ENCODE measurements at places on chromosomes 16 and 17. TPM values are rescaled to one million over a fixed set of nuclear protein-coding genes. Genes with fewer than 3 reads are reported as not detected.

Gene ZNF205
- total RNA-seq = 14.8 TPM

Gene NLE1
- 10.7 TPM for total RNA-seq

DNA sequence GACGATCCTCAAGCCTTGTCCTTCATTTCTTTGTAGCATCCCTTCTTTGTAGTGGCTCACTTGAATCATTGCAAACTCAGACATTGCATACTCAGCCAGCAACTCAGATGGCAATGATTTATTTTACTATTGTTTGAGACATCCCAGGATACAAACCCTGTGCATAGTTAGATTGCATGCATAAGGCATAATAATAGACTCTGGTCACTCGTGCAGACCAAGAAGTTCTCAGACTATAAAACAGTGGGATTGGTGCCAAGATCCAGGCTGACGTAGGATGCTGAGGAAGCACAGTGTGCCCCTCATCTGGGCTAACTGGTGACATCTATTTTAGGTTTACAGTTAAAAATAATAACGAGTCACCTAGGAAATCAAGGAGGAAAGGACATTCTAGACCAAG lies 142.3 kb downstream of the PMP22 start:
- no peaks in the 10 kb centered on the region for H3K27me3 ChIP-seq
- no peak for DNase-seq
- H3K36me3 ChIP-seq = no peaks in the 10 kb centered on the region
- H3K4me1 ChIP-seq = peaks cover 27% of the 10 kb centered on the region
- no peak overlapping the region for H3K4me3 ChIP-seq

Gene ZDHHC1
- total RNA-seq = 15.4 TPM

DNA sequence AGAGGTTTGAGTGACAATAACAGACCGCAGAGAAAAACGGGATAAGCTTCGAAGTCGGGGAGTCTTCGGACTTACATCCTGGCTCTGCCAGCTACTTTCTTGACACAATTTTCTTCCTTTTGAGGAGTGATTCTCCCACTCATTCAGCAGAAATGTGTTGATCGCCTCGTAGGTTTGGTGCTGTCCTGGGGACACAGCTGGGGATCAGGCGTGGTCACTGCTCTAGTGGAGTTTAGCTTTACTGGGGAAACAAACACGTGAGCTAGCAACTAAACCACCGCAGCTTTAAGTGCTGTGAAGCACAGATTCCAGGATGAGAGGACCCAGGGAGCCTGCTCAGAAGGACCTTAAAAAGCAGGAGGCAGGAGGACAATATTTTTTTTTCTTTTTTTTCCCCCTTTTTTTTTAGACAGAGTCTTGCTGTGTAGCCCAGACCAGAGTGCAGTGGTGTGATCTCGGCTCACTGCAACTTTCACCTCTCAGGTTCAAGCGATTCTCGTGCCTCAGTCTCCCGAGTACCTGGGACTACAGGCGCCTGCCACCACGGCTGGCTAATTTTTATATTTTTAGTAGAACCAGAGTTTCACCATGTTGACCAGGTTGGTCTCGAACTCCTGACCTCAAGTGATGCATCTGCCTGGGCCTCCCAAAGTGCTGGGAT lies 858 bp downstream of the NUBP1 start:
- H3K4me3 ChIP-seq = peak overlapping the region; percentile 84
- peaks cover 5% of the 10 kb centered on the region for H3K36me3 ChIP-seq
- H3K27ac ChIP-seq = peak overlapping the region; percentile 100
- H3K27me3 ChIP-seq = no peaks in the 10 kb centered on the region
- DNase-seq = no peak

DNA sequence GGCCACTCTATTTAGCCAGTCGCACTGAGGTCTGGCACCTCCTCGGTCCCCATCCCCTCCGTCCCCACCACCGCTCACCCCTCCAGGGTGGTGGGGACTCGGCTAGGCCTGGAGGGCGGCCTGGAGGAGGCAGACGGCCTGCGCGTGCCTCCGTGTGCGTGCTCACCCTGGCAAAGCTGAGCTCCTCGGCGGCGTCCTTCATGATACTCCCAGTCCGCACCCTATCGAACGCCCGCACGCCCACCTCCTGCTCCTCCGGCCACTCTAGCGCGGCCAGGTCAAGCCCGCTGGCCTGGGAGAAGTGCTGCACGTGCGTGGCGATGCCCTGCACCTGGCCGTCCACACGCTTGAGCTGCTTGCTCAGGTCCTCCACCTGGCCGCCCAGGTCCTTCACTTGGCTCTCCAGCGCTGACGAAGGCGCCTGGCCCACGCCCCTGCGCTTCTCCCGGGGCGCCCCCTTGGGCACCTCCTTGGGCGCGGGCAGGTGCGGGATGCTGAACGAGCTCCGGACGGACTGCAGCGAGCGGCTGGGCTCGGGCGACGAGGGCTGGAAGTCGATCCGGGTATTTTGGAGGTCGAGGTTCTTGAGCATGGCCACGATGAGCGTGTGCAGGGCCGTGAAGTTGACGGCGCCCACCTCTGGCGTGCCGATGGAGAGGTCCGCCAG lies 644 bp downstream of the QRICH2 start:
- peaks cover 20% of the 10 kb centered on the region for H3K36me3 ChIP-seq
- no peak overlapping the region for H3K4me3 ChIP-seq
- H3K4me1 ChIP-seq = peaks cover 3% of the 10 kb centered on the region
- no peak overlapping the region for H3K27ac ChIP-seq
- DNase-seq = no peak

DNA sequence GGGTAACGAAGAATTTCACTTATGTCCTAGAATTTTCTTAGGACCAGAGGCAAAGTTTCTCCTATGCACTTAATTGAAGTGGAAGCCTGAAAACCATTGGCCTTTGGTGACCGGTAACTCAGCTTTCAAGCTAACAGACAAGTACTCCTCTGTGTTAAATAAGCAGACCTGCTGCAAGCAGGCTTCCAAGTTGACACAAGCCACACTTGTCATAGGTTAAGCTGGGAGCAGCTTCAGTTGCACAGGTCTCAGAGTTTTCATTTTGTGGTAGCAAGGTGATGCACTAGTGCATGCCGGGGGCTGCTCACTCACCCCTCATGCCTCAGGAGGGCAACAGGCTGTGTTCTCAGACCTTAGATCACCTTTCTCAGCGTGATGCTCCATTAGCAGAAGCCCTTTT lies 399.9 kb downstream of the UTP18 start:
- H3K4me3 ChIP-seq = no peak overlapping the region
- DNase-seq = no peak
- no peak overlapping the region for H3K27ac ChIP-seq
- H3K36me3 ChIP-seq = no peaks in the 10 kb centered on the region
- no peaks in the 10 kb centered on the region for H3K4me1 ChIP-seq

GRCh38 chr17:75605790-75606189 lies 18.2 kb downstream of the MYO15B start:
- no peak overlapping the region for H3K27ac ChIP-seq
- peaks cover 4% of the 10 kb centered on the region for H3K4me1 ChIP-seq
- H3K36me3 ChIP-seq = no peaks in the 10 kb centered on the region
- no peaks in the 10 kb centered on the region for H3K27me3 ChIP-seq
- no peak for DNase-seq

- peaks cover 5% of the 10 kb centered on the region for H3K4me1 ChIP-seq
- H3K27ac ChIP-seq = no peak overlapping the region
- peaks cover 8% of the 10 kb centered on the region for H3K27me3 ChIP-seq
- peaks cover 2% of the 10 kb centered on the region for H3K36me3 ChIP-seq
Measured at GRCh38 chr17:9233271-9233599, 211.9 kb downstream of the NTN1 start.

DNA sequence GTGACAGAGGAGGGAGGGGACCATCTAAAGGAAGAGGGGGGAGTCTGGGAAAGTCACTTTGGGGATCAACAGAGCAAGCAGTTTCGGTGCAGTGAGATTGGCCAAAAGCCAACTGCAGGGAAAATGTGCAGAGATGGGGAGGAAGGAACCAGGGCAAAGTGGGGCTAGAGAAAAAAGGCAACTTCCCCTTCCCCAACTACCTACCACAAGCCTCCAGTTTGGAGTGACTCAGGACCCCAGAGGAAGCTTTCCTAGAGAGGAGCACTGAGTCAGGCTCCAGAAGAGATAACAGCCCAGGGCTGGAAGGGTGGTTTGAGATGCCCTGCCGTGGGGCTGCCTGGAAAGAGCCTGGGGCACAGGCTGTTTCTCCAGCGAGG lies 6.9 kb upstream of the CD300LD start:
- no peaks in the 10 kb centered on the region for H3K4me1 ChIP-seq
- no peak overlapping the region for H3K4me3 ChIP-seq
- H3K27ac ChIP-seq = no peak overlapping the region
- DNase-seq = no peak
- H3K36me3 ChIP-seq = no peaks in the 10 kb centered on the region

GRCh38 chr16:84967828-84968227 lies 43.5 kb downstream of the ZDHHC7 start:
- no peaks in the 10 kb centered on the region for H3K36me3 ChIP-seq
- no peaks in the 10 kb centered on the region for H3K27me3 ChIP-seq
- no peak overlapping the region for H3K4me3 ChIP-seq

DNA sequence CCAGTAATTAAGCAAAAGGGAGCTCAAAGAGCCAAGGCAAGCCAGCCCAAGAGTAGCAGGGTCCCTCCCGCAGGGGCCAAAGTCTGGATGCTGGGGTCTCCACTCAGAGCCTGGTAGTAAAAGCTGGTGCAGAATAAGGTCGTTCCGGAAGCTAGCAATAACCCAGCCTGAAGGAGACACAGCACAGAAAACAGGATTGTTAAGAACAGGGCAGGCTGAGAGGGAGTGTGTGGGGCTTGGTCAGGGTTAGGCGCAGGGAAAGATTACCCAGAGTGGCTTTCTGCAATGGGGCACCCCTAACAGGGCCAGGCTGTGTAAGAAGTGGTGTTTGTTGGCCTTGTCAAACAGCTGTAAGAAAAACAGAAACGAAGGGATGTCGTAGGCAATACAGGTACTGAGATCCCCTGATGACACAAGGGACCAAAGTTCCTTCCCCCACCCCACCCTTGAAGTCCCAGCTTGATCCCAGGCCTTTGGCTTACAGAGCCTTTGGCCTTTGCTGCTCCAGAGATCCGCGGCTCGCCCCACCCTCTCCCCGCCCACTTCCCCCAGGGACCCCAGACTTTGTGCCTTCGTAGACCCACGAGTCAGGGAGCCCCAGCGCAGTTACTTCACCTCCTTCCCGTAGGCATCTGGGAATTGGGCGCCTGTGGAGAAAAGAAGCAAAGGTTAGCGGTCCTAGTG lies 712 bp downstream of the TMEM256 start:
- no peaks in the 10 kb centered on the region for H3K36me3 ChIP-seq
- H3K27me3 ChIP-seq = no peaks in the 10 kb centered on the region
- peak overlapping the region; percentile 83 for H3K4me3 ChIP-seq
- H3K27ac ChIP-seq = peak overlapping the region; percentile 90
- no peak for DNase-seq

DNA sequence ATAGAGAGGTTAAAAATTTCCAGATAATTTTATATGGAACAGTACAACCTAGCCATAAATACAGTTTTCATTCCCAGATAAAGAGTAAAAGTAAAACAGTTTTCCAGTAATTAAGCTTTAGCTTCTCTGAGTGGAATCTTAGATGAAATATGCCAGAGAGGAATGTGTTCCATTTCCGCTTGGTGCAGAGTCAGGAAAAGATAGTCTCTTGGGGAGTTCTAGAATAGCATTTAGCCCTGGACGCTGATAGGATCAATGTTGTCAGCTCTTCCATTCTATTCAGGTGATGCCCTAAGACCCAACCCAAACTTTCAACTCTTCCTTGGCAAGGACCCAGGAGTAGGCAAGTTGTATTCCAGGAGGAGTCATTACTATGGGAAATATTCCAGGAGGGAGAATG lies 30.9 kb upstream of the ABCA3 start:
- peaks cover 24% of the 10 kb centered on the region for H3K27me3 ChIP-seq
- H3K36me3 ChIP-seq = no peaks in the 10 kb centered on the region
- H3K4me1 ChIP-seq = peaks cover 41% of the 10 kb centered on the region
- no peak overlapping the region for H3K4me3 ChIP-seq
- DNase-seq = no peak
- H3K27ac ChIP-seq = peak overlapping the region; percentile 37

- no peaks in the 10 kb centered on the region for H3K36me3 ChIP-seq
- no peaks in the 10 kb centered on the region for H3K4me1 ChIP-seq
- no peak overlapping the region for H3K4me3 ChIP-seq
- H3K27ac ChIP-seq = no peak overlapping the region
Measured at GRCh38 chr16:52787709-52788108, 240.8 kb upstream of the TOX3 start.

Gene DYNLL2
- total RNA-seq = 20.5 TPM

DNA sequence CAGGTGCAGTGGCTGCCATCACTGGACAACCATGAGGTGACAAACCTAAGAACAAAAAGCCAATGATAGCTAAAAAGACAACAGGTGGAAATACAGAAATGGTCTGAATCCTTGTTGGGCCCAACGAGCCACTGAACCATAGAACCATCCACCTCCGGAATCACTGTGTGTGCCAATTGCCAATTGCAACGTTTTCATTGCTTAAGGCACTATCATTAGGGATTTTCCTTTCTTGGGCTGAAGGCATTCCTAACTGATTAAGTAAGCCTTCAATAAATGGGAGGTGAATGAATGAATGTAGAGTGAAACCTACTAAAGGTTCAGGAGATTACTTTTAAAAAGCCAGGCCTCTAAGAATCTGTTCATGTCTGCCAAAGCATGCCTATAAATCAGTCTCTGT lies 3.6 kb downstream of the USP31 start:
- H3K4me3 ChIP-seq = no peak overlapping the region
- DNase-seq = no peak
- H3K27me3 ChIP-seq = no peaks in the 10 kb centered on the region

Gene HOXB9
- total RNA-seq = not detected

DNA sequence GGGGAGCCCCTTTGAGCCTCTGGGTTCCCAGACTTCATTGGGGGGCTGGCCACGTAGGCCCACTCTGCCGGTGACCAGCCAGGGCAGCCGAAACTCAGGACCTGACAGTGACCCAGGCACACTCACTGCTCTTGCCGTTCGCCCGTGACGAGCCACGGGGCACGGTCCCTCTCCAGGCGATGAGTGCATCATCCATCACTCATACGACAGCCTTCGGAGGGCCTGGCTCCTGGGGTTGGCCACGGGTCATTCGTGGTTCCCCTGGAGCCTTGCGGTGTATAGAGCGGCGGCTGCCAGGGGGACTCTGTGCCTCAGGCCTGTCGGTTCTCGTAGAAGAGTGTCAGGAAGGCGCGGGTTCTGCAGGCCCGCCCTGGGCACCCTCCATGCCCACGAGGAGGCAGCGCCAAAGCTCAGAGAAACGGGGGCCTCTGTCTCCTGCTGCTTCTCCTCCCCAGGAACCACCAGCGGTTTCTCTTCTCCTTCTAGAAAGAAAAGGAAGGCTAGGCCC lies 11.2 kb upstream of the NUDT16L1 start:
- DNase-seq = no peak
- H3K27me3 ChIP-seq = no peaks in the 10 kb centered on the region
- H3K27ac ChIP-seq = no peak overlapping the region
- no peaks in the 10 kb centered on the region for H3K4me1 ChIP-seq
- H3K36me3 ChIP-seq = peaks cover 20% of the 10 kb centered on the region

DNA sequence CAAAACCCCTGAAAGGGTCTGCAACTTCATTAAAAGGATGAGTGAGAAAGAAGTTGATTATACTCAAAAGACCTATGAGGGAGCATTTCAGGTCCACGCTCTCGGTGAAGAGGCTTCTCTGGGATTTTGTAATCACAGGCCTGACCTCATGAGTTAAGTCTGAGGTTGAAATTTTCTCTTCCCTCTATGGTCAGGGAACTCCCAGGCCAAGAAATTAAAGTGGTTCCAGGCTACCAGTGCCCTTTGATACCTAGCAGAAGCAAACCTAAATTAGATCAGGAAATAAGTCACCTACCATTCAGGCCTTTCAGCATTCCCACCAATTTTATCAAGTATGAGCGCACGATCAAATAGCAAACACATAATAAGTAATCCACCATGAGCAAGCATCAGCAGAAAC lies 27.9 kb downstream of the MBTD1 start:
- peaks cover 2% of the 10 kb centered on the region for H3K36me3 ChIP-seq
- no peak overlapping the region for H3K4me3 ChIP-seq
- H3K27ac ChIP-seq = no peak overlapping the region
- no peak for DNase-seq
- H3K27me3 ChIP-seq = no peaks in the 10 kb centered on the region
- H3K4me1 ChIP-seq = peaks cover 23% of the 10 kb centered on the region

Data from osteocyte (in vitro differentiated cells).